ENCODE measurements at places on chromosomes 6 and 20.
A peak's percentile ranks its signal among the peaks of the same experiment; 100 is the strongest.

DNA sequence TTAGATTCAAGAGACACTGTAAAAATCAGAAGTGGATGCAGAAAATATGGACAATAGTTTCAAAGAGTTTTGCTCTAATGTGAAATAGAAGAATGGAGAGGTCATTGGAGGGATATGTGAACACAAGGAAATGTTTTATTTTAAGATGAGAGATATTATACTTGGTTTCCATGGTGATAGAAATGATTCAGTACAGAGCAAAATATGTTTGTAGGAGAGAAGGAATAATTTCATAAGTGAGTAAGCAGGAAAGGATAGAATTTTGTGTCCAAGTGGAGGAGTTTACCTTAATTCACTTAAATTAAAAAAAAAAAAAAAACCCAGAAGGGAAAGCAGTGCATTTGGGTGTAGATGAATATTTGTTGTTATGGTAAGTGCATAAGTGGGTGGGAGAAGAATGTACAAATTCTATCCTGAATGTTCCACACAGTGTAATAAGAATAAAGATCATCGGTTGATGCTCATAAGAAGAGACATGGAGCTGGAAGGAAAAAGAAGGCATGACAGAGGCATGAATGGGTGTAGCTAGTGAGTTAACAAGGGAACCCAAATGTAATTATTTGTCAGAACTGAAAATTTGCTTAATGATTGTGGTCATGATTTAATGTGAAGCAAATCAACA lies 688.9 kb upstream of the GJE1 start:
- no peak for DNase-seq

- no peak for DNase-seq
Observed at GRCh38 chr6:13338038-13338437, 9.7 kb upstream of the TBC1D7 start.

GRCh38 chr6:43436577-43437282 lies 9.4 kb downstream of the ABCC10 start:
- no peak for DNase-seq

GRCh38 chr20:13574071-13574470 lies 64.7 kb downstream of the TASP1 start:
- DNase-seq, result no peak

- no peak for DNase-seq
Observed at GRCh38 chr6:113819169-113819830, 37.8 kb upstream of the MARCKS start.

DNA sequence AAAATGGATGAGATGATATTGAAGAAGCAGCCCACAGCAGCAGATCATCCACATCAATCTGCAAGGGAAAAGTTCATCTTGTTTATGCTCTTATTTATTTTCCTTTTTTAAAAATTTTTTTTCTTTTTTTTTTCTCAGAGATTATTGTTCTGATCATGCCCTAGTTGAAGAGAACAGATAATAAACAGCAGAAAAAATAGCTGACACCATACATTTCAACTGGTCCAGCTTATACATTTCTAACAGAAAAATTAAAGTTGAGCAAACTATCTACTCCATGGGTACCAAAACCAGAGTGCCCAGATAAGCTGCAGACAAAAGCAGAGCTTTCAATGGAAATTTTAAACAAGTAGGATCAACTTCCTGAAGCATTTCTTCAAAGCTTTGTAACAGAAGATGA lies 9.3 kb downstream of the KIAA0319 start:
- no peak for DNase-seq

- DNase-seq, result no peak
Observed at GRCh38 chr20:18778690-18779392, 34.7 kb upstream of the SCP2D1 start.

DNA sequence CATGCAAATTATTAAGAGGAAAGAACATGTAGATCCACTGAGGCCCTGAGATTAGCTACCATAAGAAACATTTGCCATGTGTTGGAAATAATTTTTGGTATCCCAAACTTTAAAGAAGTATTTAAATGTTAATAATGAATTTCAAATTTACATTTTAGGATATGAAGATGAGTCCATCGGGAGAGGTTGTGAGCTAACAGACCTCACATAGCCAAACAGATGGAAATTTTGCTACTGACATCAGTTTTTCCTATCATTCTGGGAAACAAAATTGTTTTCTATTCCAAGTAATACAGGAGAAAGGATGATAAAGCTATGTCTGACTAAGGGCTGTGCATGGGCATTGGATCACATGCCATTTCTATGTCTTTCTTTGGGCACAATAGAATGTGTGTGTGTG lies 809.6 kb downstream of the TENT5A start:
- DNase-seq, result no peak

DNA sequence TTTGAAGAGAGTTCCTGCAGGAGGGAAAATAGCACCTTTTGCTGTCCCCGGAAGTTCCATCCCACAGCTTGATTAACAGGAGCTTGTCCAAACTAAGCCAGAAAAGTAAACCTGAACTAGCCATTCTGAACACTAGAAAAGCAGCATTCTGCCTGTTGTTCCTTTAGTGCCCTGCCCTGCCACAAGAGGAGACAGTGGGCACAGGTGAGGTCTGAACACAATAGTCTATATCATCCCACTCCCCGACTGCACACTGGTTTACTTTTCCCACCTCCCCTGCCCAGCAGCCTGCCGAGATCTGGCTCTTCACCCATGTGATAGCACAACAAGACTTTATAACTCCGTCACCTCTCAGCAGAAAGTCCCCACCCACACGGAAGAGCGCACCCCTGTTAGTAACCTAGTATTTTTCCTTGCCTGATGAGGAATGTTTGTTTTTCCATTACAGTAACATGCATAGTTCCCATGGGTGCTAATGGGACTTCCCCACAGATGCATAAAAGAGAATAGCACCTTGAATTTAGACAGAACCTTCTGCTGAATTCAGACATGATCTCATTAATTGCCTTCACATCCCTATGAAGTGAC lies 59.7 kb downstream of the TFAP2A start:
- no peak for DNase-seq

- peak; percentile 16 for DNase-seq
Observed at GRCh38 chr6:1738558-1739081, 128.9 kb downstream of the FOXC1 start.

DNA sequence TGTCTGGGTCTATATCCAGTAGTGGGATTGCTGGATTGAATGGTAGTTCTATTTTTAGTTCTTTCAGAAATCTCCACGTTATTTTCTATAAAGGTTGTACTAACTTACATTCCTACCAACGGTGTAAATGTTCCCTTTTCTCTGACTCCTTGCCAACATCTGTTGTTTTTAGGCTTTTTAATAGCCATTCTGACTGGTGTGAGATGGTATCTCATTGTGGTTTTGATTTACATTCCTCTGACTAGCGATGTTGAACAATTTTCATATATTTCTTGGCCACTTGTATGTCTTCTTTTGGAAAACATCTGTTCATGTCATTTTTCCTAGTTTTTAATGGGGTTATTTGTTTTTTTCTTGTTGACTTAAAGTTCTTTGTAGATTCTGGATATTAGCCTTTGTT lies 99.3 kb downstream of the BMP2 start:
- DNase-seq, result no peak

DNA sequence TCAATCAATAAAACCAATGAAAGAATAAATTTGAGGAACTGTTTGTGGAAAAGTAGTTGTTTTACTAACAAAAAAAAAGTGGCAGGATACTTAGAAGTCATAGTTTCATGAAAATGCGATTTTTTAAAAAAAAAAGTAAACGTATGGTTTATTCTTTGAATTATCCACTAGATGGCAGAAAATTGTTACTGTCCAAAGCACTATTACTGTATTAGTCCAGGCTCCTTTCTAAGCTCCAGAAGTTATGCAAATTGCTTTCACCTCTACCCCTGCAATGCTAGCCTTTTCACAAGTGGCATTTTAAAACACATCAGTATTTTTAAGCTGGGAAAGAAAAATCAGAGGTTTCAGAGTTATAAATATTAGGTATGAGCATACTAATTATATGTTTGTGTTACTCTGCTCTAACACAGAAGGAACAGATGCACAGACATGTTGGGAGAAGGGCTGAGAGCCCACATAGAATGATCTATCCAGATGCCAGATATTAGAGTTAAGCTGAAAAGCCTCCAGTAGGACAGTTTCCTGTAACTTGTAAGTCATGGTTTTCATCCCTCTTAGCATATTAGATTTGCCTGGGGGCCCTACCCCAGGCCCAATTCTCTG lies 63.9 kb downstream of the FHL5 start:
- peak; percentile 55 for DNase-seq

- DNase-seq, result no peak
Observed at GRCh38 chr6:140744659-140745320, 1370.3 kb upstream of the CITED2 start.

GRCh38 chr6:16129623-16130401 lies 926 bp downstream of the MYLIP start:
- no peak for DNase-seq

- no peak for DNase-seq
Observed at GRCh38 chr20:41331731-41332130, 8.9 kb upstream of the LPIN3 start.

DNA sequence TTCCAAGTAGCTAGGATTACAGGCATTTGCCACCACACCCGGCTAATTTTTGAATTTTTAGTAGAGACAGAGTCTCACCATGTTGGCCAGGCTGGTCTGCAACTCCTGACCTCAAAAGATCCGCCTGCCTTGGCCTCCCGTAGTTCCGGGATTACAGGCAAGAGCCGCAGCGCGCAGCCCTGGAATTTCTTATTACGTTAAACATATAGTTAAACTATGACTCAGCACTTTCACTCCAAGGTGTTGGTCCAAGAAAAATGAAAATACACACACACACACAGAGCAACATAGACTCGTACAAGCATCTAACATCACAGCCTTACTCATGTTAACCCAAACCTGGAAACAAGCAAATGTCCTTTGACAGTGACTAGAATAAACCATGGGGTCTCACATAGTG lies 663.9 kb downstream of the PRKN start:
- DNase-seq, result no peak

- DNase-seq, result no peak
Observed at GRCh38 chr6:1124885-1125284, 187.0 kb upstream of the FOXQ1 start.

GRCh38 chr6:163170294-163170883 lies 244.1 kb upstream of the QKI start:
- no peak for DNase-seq

DNA sequence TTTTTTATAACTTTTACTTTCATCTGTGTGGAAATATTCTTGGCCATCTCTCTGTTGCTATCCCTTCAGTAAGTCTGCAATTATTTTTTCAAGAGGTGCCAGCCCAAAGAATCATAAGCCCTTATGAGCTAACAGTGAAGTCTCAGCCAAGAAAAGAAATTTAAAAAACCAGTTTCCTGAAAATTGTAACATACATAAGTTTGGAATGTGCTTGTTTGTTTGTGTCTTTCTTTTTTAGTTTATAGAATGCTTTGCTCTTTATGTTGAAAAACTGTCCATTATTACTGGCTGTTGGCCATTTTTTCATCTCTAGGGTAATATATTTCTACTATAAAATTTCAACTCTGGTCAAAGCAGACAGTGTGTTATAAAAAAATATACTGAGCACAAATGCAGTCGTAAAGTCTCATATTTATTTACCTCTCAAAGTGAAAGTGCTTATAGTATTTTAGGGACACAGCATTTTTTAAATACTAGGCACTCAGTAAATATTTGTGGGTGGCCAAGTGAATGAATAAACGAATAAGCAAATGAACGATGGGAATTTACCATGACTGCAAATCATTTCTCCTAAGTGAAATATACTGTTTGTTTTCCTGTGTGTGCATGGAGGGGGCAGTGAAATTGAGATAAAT lies 659.7 kb downstream of the KIF16B start:
- no peak for DNase-seq

DNA sequence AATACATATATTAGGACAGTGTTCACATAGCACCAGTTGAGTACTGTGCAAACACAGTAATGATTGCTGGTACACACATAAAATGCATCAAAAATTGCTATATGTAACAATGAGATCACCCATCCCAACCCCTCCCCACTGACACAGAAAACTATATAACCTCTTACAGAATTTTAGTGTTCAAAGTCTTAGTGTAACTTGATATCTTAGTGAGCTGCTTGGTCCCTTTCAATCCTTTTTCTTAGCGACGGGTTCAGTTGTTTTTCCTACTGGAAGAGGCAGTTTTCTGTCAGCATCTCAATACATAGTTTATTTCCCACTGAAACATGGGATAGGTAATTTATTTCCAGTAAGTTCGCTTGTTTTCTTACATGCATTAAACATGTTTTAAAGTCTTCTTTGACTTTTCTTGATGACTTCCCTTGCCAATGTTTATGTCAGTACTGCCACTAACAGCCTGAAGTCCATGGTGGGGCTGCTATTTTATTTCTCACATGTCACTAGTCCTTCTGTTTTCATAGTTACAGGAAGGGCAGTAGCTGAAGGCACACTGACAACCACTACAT lies 96.4 kb upstream of the FOXC1 start:
- DNase-seq, result no peak

DNA sequence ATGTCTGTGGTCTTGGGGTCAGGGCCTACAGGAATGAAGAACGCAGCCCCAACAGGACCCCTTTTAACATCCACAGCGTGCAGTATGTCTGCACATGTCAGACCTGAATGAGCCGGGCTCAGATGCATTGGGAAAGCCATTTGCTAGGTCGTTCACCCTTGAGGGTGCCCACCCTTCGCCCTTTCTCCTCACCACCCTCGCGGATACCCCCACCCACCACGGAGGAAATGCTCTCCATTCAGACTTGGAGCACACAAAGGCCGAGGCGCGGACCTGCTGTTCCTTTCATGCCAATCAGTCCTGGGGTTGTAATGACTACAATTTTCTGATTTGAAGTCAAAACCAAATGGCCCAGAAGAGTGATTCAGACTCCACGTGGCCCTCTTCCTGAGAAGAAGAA lies 62.7 kb downstream of the EDN3 start:
- no peak for DNase-seq

- no peak for DNase-seq
Observed at GRCh38 chr20:63547725-63548480, at the start of gene SRMS. SRMS (minus strand) TSS chr20:63547749; CDS start chr20:63547463, 286 bp downstream.

GRCh38 chr20:2303673-2304072 lies 7.9 kb downstream of the TGM3 start:
- no peak for DNase-seq

DNA sequence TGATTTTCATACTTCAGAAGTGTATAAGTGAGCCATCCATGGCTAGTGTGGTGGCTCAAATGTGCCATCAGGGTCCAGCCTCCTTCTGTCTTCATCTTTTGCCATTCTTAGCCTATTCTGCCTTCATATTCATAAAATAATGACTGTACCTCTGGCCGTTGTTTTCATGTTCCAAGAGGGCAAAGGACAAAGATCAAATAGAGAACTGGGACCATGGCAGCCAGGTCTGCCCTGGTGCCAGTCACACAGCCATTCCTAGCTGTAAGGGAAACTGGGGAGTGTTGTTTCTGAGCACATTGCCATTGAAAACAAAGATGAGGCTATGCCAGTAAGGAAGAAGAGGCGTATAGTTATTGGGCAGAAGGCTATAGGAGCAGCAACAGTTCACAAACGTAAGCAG lies 518.6 kb downstream of the TFAP2B start:
- DNase-seq, result no peak

GRCh38 chr6:161141173-161141572 lies 132.7 kb downstream of the AGPAT4 start:
- no peak for DNase-seq
